ENCODE measurements at places on chromosomes 6 and 20. TPM values are rescaled to one million over a fixed set of nuclear protein-coding genes. Genes with fewer than 3 reads are reported as not detected.

The OR12D3 gene
- polyA plus RNA-seq = not detected

The CST2 gene
- polyA plus RNA-seq = not detected

- no peak for DNase-seq
Observed at GRCh38 chr6:105911106-105911629, 175.0 kb upstream of the PRDM1 start.

- DNase-seq = no peak
Observed at GRCh38 chr6:157125531-157125930, 197.8 kb downstream of the TMEM242 start.

- DNase-seq = no peak
Observed at GRCh38 chr6:158634695-158635426, 9.7 kb downstream of the DYNLT1 start.

GRCh38 chr20:22584922-22585785, 782 bp upstream of the FOXA2 start:
- DNase-seq = no peak
